ENCODE measurements at places on chromosomes 13 and 19.

GRCh38 chr13:20024702-20025101 lies 66.2 kb downstream of the ZMYM2 start:
- no peak for DNase-seq

- DNase-seq = peak; percentile 3
Measured at GRCh38 chr13:93173654-93174053, 53.0 kb upstream of the GPC6 start.

GRCh38 chr13:47896546-47896945 lies 104.5 kb downstream of the SUCLA2 start:
- DNase-seq = peak; percentile 29

GRCh38 chr13:107251341-107251740 lies 683.4 kb upstream of the ARGLU1 start:
- peak; percentile 1 for DNase-seq

DNA sequence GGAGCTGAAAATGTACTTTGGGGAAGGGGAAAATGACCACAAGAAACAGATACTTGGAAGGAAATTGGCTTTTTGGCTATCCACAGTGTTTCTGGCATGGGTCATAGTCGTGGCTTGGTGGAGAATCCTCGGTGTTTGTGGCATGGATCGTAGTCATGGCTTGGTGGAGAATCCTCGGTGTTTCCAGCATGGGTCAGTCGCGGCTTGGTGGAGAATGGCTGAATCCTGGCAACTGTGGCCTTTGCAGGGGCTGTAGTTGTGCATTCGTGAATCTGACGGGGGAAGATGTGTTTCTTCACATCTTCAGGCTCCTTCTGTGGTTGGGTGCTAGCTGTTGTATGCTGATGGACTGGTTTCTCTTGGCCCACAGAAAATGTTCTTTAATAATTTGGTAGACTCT lies 61.7 kb upstream of the MCF2L start:
- DNase-seq = no peak

DNA sequence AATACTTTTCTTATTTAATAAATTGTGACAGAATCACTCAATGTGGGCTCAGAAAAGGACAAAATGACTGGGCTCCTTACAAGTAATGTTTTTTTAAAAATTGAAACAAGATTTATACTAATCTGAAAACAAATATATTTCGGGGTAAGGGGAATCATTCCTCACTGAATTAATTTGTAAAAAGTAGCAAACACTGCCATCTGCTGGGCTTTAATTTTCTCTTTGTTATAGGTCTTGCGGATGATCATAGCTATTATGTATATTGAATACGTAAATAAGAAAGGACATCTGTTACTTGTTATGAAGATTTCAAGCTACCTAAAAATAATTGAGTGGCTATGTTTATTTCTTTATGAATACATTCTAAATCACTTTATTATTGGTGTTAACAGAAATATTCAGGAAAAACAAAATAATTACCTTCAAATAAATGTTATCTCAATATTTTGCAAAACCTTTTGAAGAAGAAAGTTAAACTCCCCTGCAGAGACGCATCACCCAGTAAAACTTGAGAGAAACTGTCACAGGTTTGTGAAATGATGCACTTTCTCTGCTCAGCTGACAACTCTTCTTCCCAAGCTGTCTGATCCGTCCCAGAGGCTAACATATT lies 17.8 kb upstream of the ENOX1 start:
- DNase-seq = peak; percentile 58

- no peak for DNase-seq
Measured at GRCh38 chr13:47291107-47291656, 394.3 kb upstream of the HTR2A start.

DNA sequence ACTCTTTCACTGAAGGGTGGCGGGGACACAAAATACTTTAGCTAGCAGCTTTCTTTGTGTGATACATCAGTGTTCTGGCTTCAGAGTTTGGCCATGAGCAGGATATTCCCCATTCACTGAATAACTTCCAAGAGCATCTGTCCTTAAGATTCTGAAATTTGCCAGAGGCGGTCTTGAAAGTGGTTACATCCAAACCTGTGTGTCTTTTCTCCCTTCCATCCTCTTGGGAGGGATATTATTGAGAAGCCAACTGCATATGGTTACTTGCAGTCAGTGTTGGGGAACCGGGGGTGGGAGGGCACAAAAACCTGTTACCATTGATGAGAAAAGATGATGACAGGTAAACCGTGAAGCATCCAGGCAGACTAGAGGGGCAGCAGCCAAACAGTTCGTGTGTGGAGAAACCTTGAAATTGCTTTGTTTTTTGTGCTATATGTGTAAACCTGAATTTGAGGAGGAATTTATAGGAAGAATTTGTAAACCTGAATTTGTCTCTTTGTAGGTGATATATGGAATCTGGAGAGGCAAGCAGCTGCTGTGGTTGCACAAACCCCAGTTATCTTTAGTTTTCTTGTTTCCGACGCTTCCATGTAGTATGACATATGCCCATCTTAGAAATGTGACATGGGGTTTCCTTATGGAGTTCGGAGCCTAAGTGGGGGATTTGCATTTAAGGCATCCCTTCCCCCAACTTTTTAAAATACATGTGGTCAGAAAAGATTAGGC lies 104.8 kb downstream of the WDFY2 start:
- no peak for DNase-seq

DNA sequence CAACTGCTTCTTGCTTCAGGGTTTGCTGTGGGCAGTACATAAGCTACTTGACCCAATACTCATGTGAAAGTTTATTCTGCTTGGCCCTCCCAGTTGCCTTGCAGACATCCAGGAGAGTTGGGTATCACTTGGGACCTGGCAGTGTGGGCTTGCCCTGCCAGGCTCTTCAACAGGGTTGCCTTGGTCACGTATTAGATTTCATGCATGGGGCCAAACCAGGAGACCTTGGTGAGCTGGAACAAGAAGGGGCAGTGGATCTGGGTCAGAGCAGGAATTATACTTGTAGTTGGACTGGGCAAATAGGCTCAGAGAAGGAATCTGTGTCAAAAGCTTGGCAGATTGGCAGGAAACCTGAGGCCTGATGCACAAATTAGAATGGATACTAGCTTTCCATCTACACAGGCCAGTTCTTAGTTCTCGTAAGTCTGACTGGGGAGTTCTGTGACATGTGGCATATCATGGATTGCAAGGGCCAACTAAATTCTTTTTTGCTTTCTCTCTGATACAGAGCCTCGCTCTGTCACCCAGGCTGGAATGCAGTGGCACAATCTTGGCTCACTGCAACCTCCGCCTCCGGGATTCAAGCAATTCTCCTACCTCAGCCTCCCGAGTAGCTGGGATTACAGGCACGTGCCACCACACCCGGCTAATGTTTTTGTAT lies 192.6 kb upstream of the SERP2 start:
- no peak for DNase-seq

- DNase-seq = peak; percentile 61
Measured at GRCh38 chr19:11963566-11964355, 1.1 kb upstream of the ZNF763 start.
